ENCODE measurements at places on chromosomes 7 and 10. TPM values are rescaled to one million over a fixed set of nuclear protein-coding genes. Genes with fewer than 3 reads are reported as not detected.

ADAM22 gene
- total RNA-seq, result 1.5 TPM

CRYGN gene
- 0.18 TPM for total RNA-seq

SUN3 gene
- not detected for total RNA-seq

BEND7 gene
- total RNA-seq, result 8.4 TPM

MBL2 gene
- total RNA-seq, result not detected

PRR15 gene
- total RNA-seq, result 0.64 TPM

MMP21 gene
- not detected for total RNA-seq

TSPAN33 gene
- total RNA-seq, result 4.3 TPM

UPK3B gene
- total RNA-seq, result 0.62 TPM

CAMK2B gene
- total RNA-seq, result 7.2 TPM

RSBN1L gene
- total RNA-seq, result 22.4 TPM

SP4 gene
- 20.5 TPM for total RNA-seq

ANKIB1 gene
- 91.1 TPM for total RNA-seq

EPO gene
- not detected for total RNA-seq

SFTPA1 gene
- total RNA-seq, result 0.69 TPM

Measured in motor neuron (in vitro differentiated cells).